Peyer's patch (tissue), 4 donors: ENCODE measurements at places on chromosomes 6 and 20. TPM values are rescaled to one million over a fixed set of nuclear protein-coding genes. Genes with fewer than 3 reads are reported as not detected.

The PDE10A gene
- 0.35 TPM for total RNA-seq

DNA sequence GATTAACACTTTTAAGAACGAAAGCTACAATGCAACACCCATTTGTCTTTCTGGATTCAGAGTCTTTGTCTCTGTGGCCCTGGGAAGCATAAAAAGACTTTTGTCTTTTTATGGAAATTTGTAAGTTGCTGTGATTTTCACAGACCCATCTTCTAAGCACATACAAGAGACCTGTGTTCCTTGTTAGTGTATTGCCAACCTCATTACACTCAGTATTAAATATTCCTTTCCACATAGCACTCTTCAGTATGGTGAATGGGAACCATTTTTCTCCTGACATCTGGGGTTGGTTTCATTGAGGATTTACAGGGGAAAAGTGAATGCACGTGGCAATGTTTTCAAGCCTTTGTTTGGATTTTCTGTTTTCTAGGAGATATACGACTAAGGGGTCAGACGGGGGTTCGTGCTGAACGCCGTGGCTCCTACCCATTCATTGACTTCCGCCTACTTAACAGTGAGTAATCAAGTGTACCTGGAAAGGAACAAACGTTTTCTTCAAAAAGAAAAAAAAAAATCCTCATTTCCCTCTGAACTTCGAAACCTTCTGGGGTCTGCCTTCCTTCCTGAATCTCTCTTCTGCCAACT, 141.7 kb downstream of the MTFR2 start:
- no peak overlapping the region for H3K27ac ChIP-seq
- no peaks in the 10 kb centered on the region for H3K27me3 ChIP-seq
- no peak overlapping the region for H3K4me3 ChIP-seq
- H3K4me1 ChIP-seq = no peaks in the 10 kb centered on the region
- H3K36me3 ChIP-seq = no peaks in the 10 kb centered on the region
- DNase-seq = no peak

- H3K4me1 ChIP-seq = no peaks in the 10 kb centered on the region
- no peaks in the 10 kb centered on the region for H3K27me3 ChIP-seq
- no peaks in the 10 kb centered on the region for H3K36me3 ChIP-seq
- no peak overlapping the region for H3K27ac ChIP-seq
- no peak overlapping the region for H3K4me3 ChIP-seq
Measured at GRCh38 chr6:156599366-156599765, 177.8 kb upstream of the ARID1B start.

The BTN3A1 gene
- 43.2 TPM for total RNA-seq

The ENPP3 gene
- total RNA-seq = 10.1 TPM

The IRAK1BP1 gene
- 3.6 TPM for total RNA-seq

- no peak for DNase-seq
- H3K36me3 ChIP-seq = no peaks in the 10 kb centered on the region
- no peak overlapping the region for H3K27ac ChIP-seq
- no peaks in the 10 kb centered on the region for H3K4me1 ChIP-seq
- H3K27me3 ChIP-seq = no peaks in the 10 kb centered on the region
Measured at GRCh38 chr6:121999456-122000065, 399.9 kb upstream of the HSF2 start.

GRCh38 chr20:41387444-41387851, 20.8 kb upstream of the EMILIN3 start:
- H3K4me1 ChIP-seq = no peaks in the 10 kb centered on the region
- no peak overlapping the region for H3K27ac ChIP-seq
- no peaks in the 10 kb centered on the region for H3K36me3 ChIP-seq
- no peaks in the 10 kb centered on the region for H3K27me3 ChIP-seq
- H3K4me3 ChIP-seq = no peak overlapping the region
- DNase-seq = no peak

DNA sequence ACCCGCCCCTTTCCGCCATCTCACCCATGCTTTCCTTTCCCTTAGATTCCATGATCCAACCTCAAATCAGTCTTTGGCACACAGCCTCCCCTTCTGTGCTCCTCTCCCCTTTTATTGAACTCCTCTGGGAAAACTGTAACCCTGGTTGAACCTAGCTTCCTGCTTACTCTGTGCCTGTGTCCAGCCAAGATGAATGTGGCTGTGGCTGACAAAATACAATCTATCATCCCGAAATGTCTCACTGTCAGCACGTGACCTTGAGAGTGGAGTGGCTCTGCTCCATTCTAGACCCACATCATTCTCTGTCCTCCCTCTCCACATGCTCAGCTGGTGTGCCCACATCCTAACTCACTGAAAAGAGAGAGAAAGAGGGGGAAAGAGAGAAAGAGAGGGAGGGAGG, 11.0 kb downstream of the NCR2 start:
- H3K27ac ChIP-seq = no peak overlapping the region
- DNase-seq = no peak
- H3K36me3 ChIP-seq = no peaks in the 10 kb centered on the region
- H3K4me3 ChIP-seq = no peak overlapping the region
- no peaks in the 10 kb centered on the region for H3K27me3 ChIP-seq

DNA sequence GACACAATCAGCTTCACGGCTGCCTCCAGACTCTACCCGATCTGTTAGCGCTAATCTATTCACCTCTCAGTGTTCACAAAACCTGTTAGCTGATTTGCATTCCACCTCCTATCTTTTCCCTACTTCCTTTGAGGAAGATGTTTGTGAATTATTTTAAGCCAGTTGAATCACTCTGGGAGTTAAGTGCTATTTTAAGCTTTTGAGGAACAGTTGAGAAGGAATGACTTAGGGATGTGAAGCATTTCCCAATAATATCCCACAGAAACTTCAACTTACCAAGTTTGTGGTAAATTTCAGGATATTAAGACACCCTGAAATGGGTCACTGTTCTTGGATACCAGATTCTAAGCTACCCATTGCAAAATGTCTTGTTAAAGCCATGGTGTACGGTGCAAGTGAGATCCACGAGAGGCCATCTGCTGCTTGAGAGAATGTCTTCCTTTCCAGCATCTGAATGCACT, 145.2 kb upstream of the CITED2 start:
- H3K36me3 ChIP-seq = no peaks in the 10 kb centered on the region
- DNase-seq = no peak
- H3K4me3 ChIP-seq = no peak overlapping the region
- H3K27ac ChIP-seq = no peak overlapping the region
- no peaks in the 10 kb centered on the region for H3K27me3 ChIP-seq
- H3K4me1 ChIP-seq = no peaks in the 10 kb centered on the region

GRCh38 chr6:101203664-101204063, 189.8 kb upstream of the GRIK2 start:
- H3K4me1 ChIP-seq = no peaks in the 10 kb centered on the region
- DNase-seq = no peak
- no peaks in the 10 kb centered on the region for H3K27me3 ChIP-seq
- no peak overlapping the region for H3K27ac ChIP-seq

The SEMG1 gene
- not detected for total RNA-seq

DNA sequence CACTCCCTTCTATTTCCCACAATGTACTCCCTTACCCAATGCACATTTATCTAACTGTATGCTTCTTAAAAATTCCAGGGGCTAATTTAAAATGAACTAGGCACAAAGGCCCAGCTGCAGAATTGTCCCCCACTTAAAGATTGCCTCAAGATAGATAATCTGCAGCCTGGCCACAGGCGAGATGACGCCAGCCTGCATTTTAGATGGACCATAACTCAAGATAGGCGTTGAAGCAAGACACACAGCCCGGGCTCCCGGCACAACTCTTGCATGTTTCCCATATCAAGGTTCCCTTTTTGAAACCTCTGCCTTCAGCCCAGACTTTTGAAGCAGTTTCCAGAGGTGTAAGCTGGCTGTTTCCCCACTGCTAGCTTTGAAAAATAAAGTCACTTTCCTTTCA, 3.2 kb upstream of the REPS1 start:
- no peaks in the 10 kb centered on the region for H3K36me3 ChIP-seq
- H3K4me1 ChIP-seq = peaks cover 8% of the 10 kb centered on the region
- H3K4me3 ChIP-seq = no peak overlapping the region
- H3K27me3 ChIP-seq = no peaks in the 10 kb centered on the region

DNA sequence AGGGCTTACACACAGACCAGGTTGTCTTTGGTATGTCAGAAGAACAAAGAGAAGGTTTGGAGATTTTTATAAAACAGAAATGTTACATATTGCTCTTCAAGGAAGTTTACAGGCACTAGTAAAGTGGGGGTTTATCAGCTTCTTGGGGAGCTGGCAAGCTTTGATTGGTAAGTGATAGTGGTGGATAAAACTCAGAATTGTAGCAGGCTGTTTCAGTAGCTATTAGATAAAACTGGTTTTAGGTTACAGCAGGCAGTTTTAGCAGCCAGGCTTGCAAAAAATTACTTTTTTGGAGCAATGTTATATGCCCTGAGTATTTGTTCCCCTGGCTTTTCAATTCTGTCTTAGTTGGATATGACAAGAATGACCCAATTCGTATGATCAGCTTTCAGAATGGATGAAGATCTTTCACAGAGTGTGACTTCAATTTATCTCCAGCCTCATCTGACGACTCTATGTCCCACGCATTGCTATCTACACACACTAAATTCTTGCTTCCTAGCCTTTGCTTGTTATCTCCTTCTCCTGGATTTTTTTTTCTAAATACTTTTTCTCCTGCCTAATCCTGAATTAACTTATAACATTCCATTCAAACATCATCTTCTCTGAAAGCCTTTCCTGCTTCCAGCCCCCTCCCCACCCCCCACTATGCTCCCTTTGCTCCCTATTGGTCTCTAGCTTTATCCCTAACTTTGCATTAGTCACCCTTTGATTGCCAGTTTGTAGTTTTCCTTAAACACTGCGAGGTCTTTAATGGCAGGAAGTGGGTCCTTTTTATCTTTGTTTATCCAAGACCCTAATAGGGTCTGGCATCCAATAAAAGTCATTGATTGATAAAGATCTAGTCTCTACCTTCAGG, 1.0 kb upstream of the TOMM34 start:
- DNase-seq = no peak
- H3K4me3 ChIP-seq = no peak overlapping the region
- H3K27ac ChIP-seq = no peak overlapping the region
- peaks cover 3% of the 10 kb centered on the region for H3K4me1 ChIP-seq

DNA sequence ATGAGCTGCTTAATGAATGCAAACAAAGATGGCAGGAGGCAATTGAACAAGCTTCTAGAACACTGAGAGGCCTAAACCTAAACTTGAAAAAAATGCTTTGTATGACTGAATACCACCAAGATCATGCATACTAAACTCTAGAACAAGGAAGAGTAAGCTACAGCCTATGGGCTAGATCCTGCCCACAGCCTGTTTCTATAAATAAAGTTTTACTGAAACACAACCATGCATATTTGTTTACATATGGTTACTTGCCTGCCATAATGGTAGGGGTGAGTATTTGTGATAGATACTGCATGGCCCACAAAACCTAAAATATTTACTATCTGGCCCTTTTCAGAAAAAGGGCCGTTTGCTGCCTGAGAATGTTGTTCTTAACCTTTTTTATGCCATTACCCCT, 37.0 kb downstream of the ZFP64 start:
- H3K4me3 ChIP-seq = no peak overlapping the region
- peaks cover 3% of the 10 kb centered on the region for H3K36me3 ChIP-seq
- no peaks in the 10 kb centered on the region for H3K27me3 ChIP-seq
- H3K4me1 ChIP-seq = no peaks in the 10 kb centered on the region
- DNase-seq = no peak
- H3K27ac ChIP-seq = no peak overlapping the region

The LST1 gene
- not detected for total RNA-seq

DNA sequence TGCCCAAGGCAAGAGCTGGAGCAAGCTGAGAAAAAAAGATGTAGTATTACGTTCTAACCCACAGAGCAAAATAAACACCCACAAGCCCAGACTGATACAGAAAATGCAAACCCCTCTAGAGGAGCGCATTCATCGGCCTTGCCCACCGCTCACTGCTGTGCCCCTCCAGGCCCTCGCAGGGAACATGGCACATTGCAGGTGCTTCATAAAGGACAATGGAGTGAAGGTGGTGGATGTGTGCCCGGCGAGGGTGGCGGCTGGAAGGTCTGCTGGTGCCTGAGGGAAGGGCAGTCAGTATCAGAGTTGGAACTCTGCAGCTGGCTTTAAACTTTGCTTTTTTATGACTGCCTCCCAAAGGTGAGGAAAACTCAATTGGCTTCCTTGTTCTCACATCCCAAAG, 18.5 kb upstream of the IRF4 start:
- peaks cover 10% of the 10 kb centered on the region for H3K4me1 ChIP-seq
- no peaks in the 10 kb centered on the region for H3K36me3 ChIP-seq
- H3K27ac ChIP-seq = no peak overlapping the region
- no peak overlapping the region for H3K4me3 ChIP-seq
- no peaks in the 10 kb centered on the region for H3K27me3 ChIP-seq

DNA sequence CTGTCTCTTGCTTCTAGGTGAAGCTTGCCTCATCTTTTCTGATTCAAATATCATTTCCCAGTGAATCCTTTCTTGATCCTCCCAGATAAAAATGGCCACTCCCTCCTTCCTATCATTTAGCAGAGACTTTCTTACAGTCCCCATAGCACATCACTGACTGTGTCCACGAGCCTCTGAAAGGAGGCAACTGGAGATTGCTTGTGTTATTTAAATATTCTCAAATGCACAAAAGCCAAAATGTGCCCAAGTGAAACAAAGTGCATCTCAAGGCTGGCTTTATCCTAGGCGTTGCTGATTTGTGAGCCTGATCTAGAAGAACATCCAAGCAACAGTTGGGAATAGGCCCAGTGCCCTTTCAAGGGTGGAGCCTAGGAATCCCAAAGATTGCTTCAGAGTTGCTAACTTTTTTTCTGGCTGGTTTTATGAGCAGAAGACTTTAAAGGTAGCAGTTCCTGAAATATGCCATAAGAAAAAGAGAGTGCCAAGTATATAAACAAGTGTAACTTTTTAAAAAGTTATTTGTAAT, 393.6 kb downstream of the CD83 start:
- no peak overlapping the region for H3K4me3 ChIP-seq
- H3K27ac ChIP-seq = no peak overlapping the region
- H3K27me3 ChIP-seq = no peaks in the 10 kb centered on the region
- no peak for DNase-seq
- H3K36me3 ChIP-seq = no peaks in the 10 kb centered on the region
